ENCODE measurements at places on chromosomes 12 and 14. TPM values are rescaled to one million over a fixed set of nuclear protein-coding genes. Genes with fewer than 3 reads are reported as not detected.

Gene SRGAP1
- 8.4 TPM for polyA plus RNA-seq

Gene RD3L
- polyA plus RNA-seq: not detected

Gene USP44
- polyA plus RNA-seq: 0.50 TPM

Gene TAS2R8
- not detected for polyA plus RNA-seq

Gene PPM1H
- 7.8 TPM for polyA plus RNA-seq

Gene C12orf50
- polyA plus RNA-seq: not detected

Gene DENND5B
- 14.9 TPM for polyA plus RNA-seq

Gene CABP1
- 0.15 TPM for polyA plus RNA-seq

Gene GLT8D2
- 0.27 TPM for polyA plus RNA-seq

Gene ZFP36L1
- 114 TPM for polyA plus RNA-seq

Gene PRR4
- 2.5 TPM for polyA plus RNA-seq

Gene MMP19
- polyA plus RNA-seq: 0.09 TPM

Gene RTL1
- 0.03 TPM for polyA plus RNA-seq

Gene PTPN21
- 7.2 TPM for polyA plus RNA-seq

Gene OAS1
- polyA plus RNA-seq: 48.4 TPM

Gene KRT4
- polyA plus RNA-seq: 3.2 TPM

Gene SDSL
- polyA plus RNA-seq: 28.0 TPM

Gene IQSEC3
- polyA plus RNA-seq: not detected

Gene SIRT4
- 1.6 TPM for polyA plus RNA-seq

Gene NYNRIN
- 0.17 TPM for polyA plus RNA-seq

Gene MYO1H
- polyA plus RNA-seq: not detected

Gene MYBPC1
- not detected for polyA plus RNA-seq

Gene RNASE7
- not detected for polyA plus RNA-seq

Gene LTB4R
- polyA plus RNA-seq: 8.3 TPM

Gene ALG10
- polyA plus RNA-seq: 6.2 TPM

Gene INHBE
- 0.50 TPM for polyA plus RNA-seq

Gene NRL
- 0.93 TPM for polyA plus RNA-seq

Gene HOXC6
- 6.0 TPM for polyA plus RNA-seq

Gene PPP1R1A
- polyA plus RNA-seq: not detected

Gene KRT3
- not detected for polyA plus RNA-seq

Gene CLEC14A
- polyA plus RNA-seq: not detected

Gene RPL36AL
- 469 TPM for polyA plus RNA-seq

Gene CLEC4C
- not detected for polyA plus RNA-seq

Gene YY1
- 58.1 TPM for polyA plus RNA-seq

Gene CLEC6A
- polyA plus RNA-seq: not detected

Gene GUCY2C
- not detected for polyA plus RNA-seq

Gene GPR132
- 0.18 TPM for polyA plus RNA-seq

Measured in A549 (cell line).